Activated T-cell treated with anti-CD3 and anti-CD28 coated beads, Interleukin-2, amount 50 U/mL, for 72 hours (primary cell): ENCODE measurements at places on chromosomes 12 and 14. TPM values are rescaled to one million over a fixed set of nuclear protein-coding genes. Genes with fewer than 3 reads are reported as not detected.

The LALBA gene
- total RNA-seq: not detected

The ENDOU gene
- total RNA-seq: 0.26 TPM

The CABP1 gene
- 1.2 TPM for total RNA-seq

The NTS gene
- total RNA-seq: not detected

GRCh38 chr12:79691511-79692248, 916 bp upstream of the PAWR start:
- DNase-seq: no peak
- peaks cover 2% of the 10 kb centered on the region for H3K36me3 ChIP-seq
- peaks cover 21% of the 10 kb centered on the region for H3K4me1 ChIP-seq
- H3K4me3 ChIP-seq: peak overlapping the region; percentile 85
- H3K27me3 ChIP-seq: peaks cover 24% of the 10 kb centered on the region

GRCh38 chr12:118625050-118625675, 248.8 kb downstream of the SUDS3 start:
- H3K36me3 ChIP-seq: no peaks in the 10 kb centered on the region
- H3K27ac ChIP-seq: no peak overlapping the region
- no peak overlapping the region for H3K4me3 ChIP-seq
- H3K4me1 ChIP-seq: no peaks in the 10 kb centered on the region

GRCh38 chr14:56490379-56490778, 89.2 kb upstream of the TMEM260 start:
- no peaks in the 10 kb centered on the region for H3K36me3 ChIP-seq
- no peak for DNase-seq
- no peaks in the 10 kb centered on the region for H3K27me3 ChIP-seq
- H3K4me1 ChIP-seq: peaks cover 14% of the 10 kb centered on the region
- H3K4me3 ChIP-seq: no peak overlapping the region

DNA sequence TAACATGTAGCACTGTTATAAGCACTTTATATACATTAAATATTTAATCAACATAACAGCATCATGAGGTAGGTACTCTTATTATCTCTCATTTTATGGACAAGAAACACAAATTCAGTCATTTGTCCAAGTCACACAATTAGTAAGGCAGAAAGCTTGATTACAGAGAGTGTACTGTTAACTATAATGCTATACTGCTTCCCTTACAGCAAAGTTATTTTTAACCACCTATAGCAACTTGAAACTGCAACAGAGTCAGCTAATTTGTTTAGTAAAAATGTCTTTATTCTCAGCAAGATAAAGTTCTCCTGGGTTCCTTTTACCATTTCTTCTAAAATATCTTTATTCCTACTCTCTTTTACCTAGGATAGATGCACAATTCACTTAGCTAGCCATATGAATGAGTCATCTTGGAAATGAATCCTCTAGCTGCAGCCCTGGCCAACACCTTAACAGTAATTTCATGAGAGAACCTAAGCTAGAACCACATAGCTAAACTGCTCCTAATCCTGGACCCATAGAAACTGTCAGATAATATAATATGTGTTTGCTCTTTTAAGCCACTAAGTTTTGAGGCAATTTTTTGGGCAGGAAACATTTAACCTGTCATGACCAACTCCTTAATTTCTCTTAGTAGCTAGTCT, 90.2 kb upstream of the HECTD1 start:
- DNase-seq: no peak
- H3K27ac ChIP-seq: no peak overlapping the region
- H3K27me3 ChIP-seq: no peaks in the 10 kb centered on the region
- H3K4me3 ChIP-seq: no peak overlapping the region
- H3K4me1 ChIP-seq: no peaks in the 10 kb centered on the region

GRCh38 chr12:1842905-1843640, 22.7 kb downstream of the LRTM2 start:
- no peaks in the 10 kb centered on the region for H3K27me3 ChIP-seq
- H3K27ac ChIP-seq: no peak overlapping the region
- no peak overlapping the region for H3K4me3 ChIP-seq
- H3K4me1 ChIP-seq: no peaks in the 10 kb centered on the region
- no peaks in the 10 kb centered on the region for H3K36me3 ChIP-seq

DNA sequence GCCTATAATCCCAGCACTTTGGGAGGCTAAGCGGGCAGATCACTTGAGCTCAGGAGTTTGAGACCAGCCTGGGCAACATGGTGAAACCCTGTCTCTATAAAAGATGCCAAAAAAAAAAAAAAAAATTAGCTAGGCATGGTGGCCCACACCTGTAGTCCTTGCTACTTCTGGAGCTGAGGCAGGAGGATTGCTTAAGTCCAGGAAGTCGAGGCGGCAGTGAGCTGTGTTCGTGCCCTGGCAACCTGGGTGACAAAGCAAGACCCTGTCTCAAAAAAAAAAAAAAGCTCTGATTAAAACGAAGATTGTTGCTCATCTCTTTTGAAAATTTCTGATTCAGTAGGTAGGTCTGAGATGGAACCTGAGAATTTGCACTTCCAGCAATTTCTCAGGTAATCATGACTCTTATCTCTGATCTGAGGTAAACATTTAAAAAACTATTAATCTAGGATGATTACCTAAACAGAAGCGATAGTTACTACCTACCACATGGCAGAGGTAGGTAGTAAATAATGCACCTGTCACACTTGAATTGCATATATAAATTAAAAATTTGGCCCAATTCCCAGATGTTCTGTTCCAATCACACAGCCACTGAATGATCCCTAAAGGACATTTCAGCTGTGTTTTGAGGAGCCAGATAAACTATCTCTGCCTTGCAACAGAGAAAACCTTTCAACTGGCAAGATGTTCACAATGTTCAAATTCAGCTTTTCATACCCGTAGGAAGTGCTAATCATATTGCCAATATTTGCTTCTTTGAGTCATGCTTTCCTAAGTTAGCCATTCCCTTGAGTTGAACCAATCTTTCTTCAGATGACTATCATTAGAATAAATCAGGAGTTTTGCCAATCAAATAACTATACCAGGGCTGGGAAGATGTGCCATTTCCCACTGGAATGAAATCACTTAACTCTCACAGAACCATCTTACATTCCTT, 4.2 kb upstream of the TEP1 start:
- H3K27me3 ChIP-seq: no peaks in the 10 kb centered on the region
- H3K36me3 ChIP-seq: peaks cover 4% of the 10 kb centered on the region
- no peak overlapping the region for H3K4me3 ChIP-seq
- H3K4me1 ChIP-seq: peaks cover 27% of the 10 kb centered on the region

- DNase-seq: peak; percentile 22
- H3K4me3 ChIP-seq: peak overlapping the region; percentile 15
- no peak overlapping the region for H3K27ac ChIP-seq
- peaks cover 23% of the 10 kb centered on the region for H3K36me3 ChIP-seq
Measured at GRCh38 chr12:130880411-130880885, 8.6 kb downstream of the RAN start.

GRCh38 chr14:100822013-100822412, 3.9 kb upstream of the MEG3 start:
- H3K27ac ChIP-seq: no peak overlapping the region
- no peak overlapping the region for H3K4me3 ChIP-seq
- no peaks in the 10 kb centered on the region for H3K36me3 ChIP-seq
- H3K27me3 ChIP-seq: peaks cover 27% of the 10 kb centered on the region

DNA sequence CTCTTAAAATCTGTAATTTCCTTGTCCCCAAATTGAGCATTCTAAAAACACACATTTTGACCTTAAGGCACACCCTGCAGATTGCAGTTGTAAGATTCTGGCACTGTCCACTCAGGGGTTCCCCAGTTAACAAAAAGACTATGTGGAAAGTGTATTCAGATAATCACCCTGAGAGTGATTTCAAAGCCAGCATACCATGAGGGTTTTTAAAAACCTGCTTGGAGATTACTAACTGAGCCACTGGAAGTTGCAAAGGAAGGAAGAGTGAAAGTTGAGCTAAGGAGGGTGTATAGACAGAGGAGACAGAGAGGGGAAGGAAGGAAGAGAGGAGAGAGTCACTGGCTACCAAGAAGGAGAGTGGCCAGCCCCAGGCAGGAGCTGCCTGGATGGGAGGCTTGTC, 82.6 kb downstream of the EML1 start:
- H3K36me3 ChIP-seq: no peaks in the 10 kb centered on the region
- H3K27me3 ChIP-seq: peaks cover 52% of the 10 kb centered on the region
- H3K4me3 ChIP-seq: no peak overlapping the region
- no peak overlapping the region for H3K27ac ChIP-seq
- DNase-seq: no peak
- no peaks in the 10 kb centered on the region for H3K4me1 ChIP-seq

- no peaks in the 10 kb centered on the region for H3K4me1 ChIP-seq
- peaks cover 3% of the 10 kb centered on the region for H3K36me3 ChIP-seq
- no peak overlapping the region for H3K4me3 ChIP-seq
- peaks cover 5% of the 10 kb centered on the region for H3K27me3 ChIP-seq
- no peak for DNase-seq
Measured at GRCh38 chr14:55136241-55136640, 7.2 kb downstream of the LGALS3 start.
